ENCODE measurements at places on chromosomes 1 and 21. TPM values are rescaled to one million over a fixed set of nuclear protein-coding genes. Genes with fewer than 3 reads are reported as not detected.

The NECTIN4 gene
- total RNA-seq = 0.21 TPM

The ADAMTS1 gene
- 15.9 TPM for total RNA-seq

The PDC gene
- total RNA-seq = not detected

- no peak for DNase-seq
Observed at GRCh38 chr1:939511-940106, 15.9 kb downstream of the SAMD11 start.

- no peak for DNase-seq
Observed at GRCh38 chr1:143643148-143643885, 328.5 kb downstream of the FAM72C start.

- DNase-seq = no peak
Observed at GRCh38 chr1:226490426-226490809, 58.1 kb upstream of the STUM start.
